ENCODE measurements at places on chromosomes 2 and 18.

GRCh38 chr2:149020432-149020851 is 18.1 kb upstream of the LYPD6B start:
- DNase-seq: no peak

GRCh38 chr18:24762511-24762910 is 302.1 kb downstream of the HRH4 start:
- DNase-seq: no peak

DNA sequence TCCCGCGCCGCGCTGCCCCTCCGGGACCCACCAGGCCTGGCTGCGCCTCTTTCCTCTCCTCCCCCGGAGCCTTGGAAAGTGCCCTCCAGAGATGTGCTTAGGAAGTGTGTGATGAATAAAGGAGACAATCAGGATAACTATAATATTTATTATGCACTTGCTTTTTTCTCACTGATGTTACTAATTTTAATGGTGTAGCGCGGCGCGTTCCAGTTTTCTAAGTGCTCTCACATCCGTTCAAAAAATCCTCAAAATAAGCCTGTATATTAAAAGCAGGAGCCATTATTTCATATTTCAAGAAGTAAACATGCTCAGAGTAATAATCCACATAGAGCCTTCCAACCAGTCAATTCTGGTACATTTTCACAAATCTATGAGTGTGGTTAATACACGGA is 941 bp upstream of the MPPE1 start:
- DNase-seq: peak; percentile 6

DNA sequence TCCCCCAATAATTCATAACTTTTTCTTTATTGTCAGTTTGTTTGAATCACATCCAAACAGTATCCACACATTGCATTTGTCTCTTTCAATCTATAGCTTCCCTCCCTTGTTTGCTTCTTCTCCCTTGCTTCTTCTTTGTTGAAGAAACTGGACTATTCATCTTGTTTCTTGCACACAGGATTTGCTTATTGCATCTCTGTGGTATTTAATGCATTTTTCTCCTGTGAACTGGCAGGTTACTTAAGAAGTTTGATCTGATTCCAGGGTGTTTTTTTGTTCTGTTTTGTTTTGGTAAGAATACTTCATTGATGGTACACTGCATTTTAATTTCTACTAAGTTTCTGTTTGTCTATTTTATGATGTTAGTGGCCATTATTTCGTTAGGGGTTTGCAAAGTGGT is 166.8 kb downstream of the CAMKMT start:
- no peak for DNase-seq

DNA sequence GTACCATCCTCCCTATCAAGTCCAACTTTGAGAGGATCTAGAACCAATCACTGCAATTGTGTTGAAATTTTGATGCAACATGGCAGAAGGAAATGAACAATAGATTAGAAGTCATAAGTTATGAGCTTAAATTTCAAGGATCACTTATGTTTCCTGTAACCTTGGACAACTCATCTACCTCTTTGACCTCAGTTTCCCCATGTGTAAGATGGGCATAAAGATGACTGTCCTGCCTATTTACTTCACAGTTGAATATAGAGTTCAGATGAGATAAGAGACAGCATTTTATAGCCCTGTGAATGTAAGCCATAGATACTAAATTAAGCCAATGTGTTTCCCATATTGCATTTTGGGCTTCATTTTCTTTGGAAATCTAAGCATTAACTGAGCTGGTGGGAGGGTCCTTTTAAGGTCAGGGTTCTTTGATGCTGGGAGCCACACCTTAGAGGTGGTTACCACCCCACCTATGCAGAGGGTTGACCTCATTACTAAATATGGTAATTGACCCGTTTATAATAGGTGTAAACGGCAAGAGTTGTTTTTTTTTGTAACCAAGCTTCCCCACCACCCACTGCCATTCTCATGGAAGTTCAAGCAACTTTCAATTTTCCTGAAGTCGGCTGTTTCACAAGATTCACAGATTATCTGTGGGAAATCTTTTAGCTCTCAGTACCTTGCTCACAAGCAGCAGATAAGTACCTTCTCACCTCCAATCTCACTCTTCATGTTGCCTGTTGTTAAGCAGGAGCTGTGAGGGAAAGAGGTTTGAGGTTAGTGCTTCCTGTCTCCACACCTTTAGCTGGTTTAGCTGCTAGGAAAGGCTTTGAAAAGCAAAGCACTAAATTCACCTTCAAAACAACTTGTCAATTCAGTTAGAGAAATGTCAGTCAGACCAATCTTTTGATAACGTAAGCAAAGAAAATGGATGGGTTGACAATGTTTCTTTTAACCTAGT is 13.3 kb downstream of the CD28 start:
- DNase-seq: no peak

- peak; percentile 7 for DNase-seq
Measured at GRCh38 chr18:12659904-12660605, 2.1 kb upstream of the SPIRE1 start.

GRCh38 chr2:126817172-126817571 is 81.5 kb upstream of the TEX51 start:
- no peak for DNase-seq

- peak; percentile 18 for DNase-seq
Measured at GRCh38 chr2:189412330-189412953, 28.8 kb upstream of the WDR75 start.

GRCh38 chr2:149100739-149101699 is 62.5 kb downstream of the LYPD6B start:
- DNase-seq: no peak

GRCh38 chr2:216188956-216189355 is 79.8 kb downstream of the XRCC5 start:
- DNase-seq: no peak

DNA sequence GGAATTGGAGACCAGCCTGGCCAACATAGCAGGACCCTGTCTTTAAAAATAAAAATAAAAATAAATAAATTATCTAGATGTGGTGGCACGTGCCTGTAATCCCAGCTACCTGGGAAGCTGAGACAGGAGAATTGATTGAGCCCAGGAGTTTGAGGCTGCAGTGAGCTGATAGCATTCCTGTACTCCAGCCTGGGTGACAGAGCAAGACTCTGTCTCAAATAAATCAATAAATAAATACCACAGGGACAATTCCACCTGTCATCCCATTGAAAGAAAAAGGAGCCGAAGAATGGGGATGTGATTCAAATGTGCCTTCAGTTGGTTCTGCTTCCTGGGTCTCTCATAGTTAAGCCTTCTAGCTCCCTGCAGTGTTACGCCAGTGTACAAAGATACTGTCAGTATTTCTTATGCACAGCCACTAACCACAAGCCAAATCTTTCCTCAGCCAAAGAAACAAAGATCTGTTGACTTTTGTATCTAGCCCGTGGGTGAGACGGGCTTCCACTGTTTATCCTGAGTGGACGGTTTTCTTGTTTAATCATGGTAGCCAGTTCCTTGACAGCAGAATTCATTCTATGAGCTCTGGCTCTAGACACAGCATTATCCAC is 12.6 kb downstream of the LGALSL start:
- DNase-seq: no peak

DNA sequence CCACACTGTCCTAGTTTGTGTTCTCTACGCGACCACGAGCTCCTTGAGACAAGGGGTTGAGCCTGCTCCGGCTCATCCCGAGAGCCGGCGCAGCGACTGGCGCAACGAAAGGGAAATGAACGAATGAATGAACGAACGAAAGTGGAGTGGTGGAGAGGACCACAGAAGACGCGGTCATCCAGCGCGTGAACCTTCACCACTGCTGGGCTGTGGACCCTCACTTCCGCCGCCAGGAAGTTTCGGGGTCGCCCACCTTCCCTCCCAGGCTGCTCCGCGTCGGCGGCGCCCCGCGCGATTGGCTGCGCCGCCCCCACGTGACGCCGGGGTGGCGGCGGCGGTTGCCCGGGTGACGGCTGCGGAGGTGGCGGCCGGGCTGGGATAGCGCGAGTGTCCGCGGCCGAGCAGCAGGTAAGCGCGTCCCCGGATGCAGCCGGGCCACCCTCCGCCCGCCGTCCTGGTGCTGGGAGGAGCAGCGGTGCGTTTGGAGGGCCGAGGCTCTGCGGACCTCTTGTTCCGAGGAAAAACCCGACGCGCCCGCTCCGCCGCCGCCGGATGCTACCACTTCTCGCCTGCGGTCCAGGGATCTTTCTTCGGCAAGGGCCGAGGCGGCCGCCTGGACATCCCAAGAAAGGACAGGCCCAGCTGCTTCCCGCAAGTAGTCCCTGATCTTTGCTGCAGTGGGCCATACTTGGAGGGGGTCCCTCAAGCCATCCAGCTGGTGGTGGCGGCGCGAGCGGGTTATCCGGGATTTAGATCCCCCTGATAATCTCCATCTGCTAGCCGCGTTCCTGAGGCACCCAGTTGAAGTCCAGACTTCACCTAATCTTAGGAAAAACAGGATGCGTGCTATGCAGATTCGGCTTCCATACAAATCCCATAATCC is at the start of gene ARMC9:
Gene ARMC9 (plus strand): TSS at position 341 of the 883 bp plus-strand sequence. CDS start 7,608 bp downstream, outside the sequence.
- peak; percentile 52 for DNase-seq

GRCh38 chr2:98835831-98836385 is 100.1 kb downstream of the CRACDL start:
- peak; percentile 40 for DNase-seq

DNA sequence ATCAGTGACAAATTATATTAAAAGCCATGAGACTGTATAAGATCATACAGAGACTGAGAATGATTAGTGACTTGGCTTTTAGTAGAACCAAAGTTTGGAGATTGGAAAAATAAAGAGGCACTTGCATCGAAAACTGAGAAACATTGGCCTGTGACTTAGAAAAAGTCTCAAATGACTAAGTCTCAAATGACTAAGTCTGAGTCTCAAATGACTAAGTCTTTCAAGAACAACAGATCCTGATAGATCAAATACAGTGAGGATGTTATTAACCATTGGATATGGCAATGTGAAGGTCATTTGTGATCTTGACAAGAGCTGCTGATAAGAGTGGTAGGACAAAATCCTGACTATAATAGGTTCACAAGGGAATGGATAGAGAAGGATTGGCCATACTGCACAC is 135.5 kb upstream of the FANCL start:
- DNase-seq: no peak

- no peak for DNase-seq
Measured at GRCh38 chr2:217654168-217654567, 348.6 kb downstream of the TNS1 start.

DNA sequence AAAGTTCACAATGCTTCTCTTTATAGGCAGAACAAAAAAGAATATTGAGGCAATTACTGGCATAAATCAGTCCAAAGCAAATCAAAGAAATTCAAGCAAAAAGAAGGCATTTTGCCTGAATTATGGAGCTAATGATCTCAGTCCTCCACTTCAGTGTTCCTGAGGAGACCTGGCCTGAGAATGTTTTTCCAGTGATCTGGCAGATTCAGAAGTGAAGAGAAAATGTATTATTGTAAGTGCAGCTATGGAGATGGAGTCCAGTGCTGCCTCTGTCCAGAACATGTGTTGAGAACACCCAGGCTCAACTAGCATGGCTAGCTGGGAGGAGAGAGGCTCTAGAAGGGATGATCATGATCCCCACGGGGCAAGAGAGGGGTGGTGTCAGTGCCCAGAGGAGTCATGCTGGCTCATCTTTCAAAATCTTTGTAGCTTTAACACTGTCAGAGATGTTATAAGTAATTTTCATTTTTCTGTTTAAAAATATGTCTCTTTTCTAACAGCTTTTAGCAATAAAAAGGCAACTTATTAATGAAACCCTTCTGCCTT is 367.0 kb upstream of the RAB12 start:
- no peak for DNase-seq
